Cortex of kidney (tissue), 1 donor: ENCODE measurements at places on chromosomes 2 and 18.

GRCh38 chr18:55280503-55280902, 307.5 kb downstream of the TCF4 start:
- DNase-seq = no peak

DNA sequence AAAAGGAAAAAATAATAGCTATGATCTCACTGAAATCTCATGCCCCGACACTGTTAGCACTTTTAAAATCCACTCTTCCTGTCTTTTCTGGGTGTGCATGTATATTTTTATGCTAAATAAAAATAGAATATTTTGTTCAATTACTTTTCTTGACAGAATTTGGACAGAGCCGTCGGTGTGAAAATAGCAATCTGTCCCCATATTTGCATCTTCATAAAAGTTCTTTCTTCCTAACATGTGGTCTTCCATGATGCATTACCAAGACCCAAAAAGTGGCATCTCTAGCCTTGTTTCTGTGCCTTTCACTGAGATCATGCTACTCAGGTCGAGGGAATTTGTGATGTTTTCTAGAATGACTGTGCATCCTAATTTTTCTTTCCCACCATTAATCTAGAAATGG, 298.8 kb upstream of the CCDC68 start:
- no peak for DNase-seq

DNA sequence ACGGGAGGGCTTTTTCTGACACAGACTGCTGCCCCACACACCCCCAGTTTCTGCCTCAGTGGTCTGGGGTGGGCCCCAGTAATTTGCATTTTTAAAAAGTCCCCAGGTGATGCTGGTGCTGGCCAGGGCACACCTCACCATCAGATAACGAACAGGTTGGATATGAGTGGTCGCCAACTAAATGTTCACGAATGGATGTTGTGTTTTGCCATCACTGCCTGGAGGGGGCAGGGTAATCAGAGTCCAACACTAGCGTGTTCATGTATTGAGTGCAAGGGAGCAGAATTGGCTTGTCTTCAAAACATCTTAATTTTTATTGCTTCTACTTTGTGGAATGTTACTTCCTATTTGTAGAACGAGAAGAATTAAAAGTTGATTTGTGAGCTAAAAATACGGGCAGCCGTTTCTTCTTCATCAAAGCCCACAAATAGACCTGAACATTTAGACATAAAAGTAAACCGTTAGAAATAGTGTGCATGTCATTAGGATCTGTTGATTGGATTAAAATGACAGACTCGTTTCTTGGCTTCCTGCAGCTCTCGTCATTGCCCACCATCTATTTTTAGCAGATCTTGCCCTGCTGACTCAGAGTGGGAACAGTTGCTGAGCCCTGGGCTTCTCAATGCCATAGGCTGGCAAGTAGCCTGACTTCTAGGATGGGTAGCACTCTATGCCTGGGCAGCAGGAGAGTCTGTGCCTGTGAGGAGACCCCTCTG, 45.2 kb downstream of the NCK2 start:
- no peak for DNase-seq

GRCh38 chr2:47003641-47004427, 88.2 kb upstream of the MCFD2 start:
- DNase-seq = no peak

GRCh38 chr18:10558243-10558966, 32.6 kb downstream of the NAPG start:
- no peak for DNase-seq

GRCh38 chr2:86033751-86034692, 71.7 kb downstream of the POLR1A start:
- DNase-seq = no peak

DNA sequence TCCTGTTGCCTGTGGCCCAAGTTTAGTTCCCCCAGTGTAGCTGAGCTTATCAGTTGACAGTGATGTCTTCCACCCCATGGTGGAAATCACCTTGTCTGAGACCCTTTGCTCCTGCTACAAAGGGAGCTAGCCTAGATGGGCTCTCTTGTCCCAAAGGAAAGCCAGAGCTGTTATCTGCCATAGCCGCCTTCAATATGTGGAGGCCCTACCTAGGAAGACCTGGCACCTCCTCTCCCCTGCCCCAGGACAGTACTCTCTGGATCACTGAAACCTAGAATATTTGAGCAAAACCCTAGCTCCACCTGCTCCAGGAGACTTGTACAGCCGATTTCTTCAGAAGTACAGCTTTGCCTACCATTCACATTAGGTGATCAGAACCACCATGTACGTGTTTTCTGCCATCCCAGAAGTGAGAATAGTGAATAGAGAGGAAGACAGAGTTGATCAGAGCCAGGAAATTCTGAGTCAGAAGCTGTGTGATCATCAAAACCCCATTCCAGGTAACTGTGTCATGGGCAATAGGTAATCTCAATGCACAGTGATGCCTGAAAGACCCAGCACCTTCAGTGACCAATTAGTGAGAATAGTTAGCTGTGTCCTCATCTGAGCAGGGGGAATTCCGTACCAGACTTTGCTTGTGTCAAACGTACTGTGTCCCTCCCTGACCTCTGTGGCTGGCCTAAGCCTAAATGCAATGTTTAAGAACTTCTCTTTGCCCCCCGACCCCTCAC, 138.4 kb upstream of the ALPP start:
- DNase-seq = no peak

GRCh38 chr2:42607101-42607637, 38.7 kb downstream of the MTA3 start:
- DNase-seq = no peak
